ENCODE measurements at places on chromosomes 7 and 10.

- DNase-seq = peak; percentile 33
These were observed 267.4 kb downstream of the ADK start for GRCh38 chr10:74418285-74418872.

GRCh38 chr7:159138508-159138907, 6.2 kb downstream of the VIPR2 start:
- DNase-seq = no peak

DNA sequence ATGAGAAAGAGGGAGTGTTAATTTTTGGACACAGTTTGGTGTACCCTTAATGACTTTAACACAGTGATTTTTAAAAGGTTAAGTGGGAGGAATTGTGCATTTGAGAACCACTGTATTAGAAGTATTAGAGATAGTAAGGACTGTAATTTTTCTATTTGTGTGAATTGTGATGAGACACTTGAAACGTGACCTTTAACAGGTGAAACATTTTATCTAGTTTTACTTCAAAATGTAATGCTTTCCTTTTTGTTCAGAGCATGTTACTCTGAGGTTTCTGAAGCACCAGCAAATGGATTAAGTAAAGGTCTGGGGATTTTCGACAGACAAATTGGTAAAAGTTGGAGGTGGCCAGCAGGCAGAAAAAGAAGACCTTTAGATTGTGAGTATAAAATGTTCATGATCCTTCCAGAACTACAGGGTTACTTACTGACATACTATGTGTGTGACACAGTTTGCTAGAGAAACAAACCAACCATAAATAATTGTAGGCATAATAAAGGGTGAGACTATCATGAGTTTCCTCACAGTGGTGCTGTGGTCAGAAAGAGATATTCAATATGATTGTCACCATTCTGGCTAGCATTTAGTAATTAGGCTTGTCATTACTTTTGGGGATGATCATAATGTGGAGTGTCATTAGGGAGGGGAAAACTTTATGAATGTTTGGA, 26.1 kb downstream of the LCOR start:
- no peak for DNase-seq

DNA sequence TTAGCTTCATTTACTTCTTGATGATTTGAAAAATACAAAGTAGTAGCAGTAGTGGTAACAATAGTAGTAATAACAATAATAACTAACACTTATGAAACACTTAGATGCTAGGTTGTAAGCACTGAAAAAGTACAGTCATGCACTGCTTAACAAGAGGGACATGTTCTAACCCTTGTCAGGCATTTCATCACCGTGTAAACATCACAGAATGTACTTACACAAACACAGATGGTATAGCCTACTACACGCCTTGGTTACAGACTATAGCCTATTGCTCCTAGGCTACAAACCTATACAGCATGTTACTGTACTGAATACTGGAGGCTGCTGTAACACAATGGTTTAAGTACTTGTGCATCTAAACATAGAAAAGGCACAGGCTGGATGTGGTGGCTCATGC, 60.6 kb downstream of the PUS7 start:
- no peak for DNase-seq

DNA sequence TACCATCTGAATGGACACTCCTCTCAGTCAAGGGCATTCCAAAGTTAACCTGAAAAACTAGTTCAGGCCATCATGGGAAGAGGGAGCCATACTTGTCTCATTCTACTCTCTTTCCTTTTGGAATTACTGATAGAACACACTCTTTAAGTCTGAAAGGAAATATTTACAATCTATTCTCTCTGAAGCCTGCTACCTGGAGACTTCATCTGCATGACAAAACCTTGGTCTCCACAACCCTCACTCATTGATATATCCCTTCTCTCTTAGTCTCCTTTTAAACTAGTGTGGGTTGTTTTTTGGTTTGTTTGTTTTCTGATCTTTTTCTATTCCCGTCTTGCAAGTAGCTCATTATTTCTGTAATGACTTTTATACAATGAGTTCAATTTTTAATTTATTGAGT, 169.5 kb downstream of the C1GALT1 start:
- DNase-seq = no peak
